ENCODE measurements at places on chromosomes 12 and 14. TPM values are rescaled to one million over a fixed set of nuclear protein-coding genes. Genes with fewer than 3 reads are reported as not detected.

TSPAN19 gene
- total RNA-seq: not detected

DNA sequence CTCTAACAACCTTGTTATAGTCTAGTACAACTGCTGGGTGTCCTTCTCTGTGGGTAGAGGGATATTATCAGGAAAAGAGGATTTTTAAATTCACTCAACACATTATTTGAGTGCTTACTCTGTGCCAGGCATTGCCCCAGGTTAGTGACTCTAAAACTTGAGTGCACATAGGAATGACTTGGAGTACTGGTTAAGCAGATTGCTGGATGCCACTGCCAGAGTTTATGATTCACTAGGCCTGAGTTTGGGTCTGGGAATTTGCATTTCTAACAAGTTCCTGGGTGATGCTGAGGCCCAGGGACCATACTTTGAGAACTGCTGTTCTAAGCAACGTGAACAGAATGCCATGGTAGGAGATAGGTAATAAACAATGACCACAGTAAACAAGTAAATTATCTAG, 96.6 kb downstream of the CFAP54 start:
- no peak for DNase-seq

GRCh38 chr14:87179936-87180335, 813.0 kb downstream of the GALC start:
- DNase-seq: no peak

GRCh38 chr12:20099395-20100183, 268.7 kb upstream of the PDE3A start:
- DNase-seq: no peak

ADAM20 gene
- 3.4 TPM for total RNA-seq
